Adipocyte (in vitro differentiated cells): ENCODE measurements at places on chromosomes 7 and 10.

- DNase-seq = no peak
These were observed 8.1 kb upstream of the ZNF727 start for GRCh38 chr7:64037095-64037494.

GRCh38 chr7:117171106-117171505 lies 151.8 kb downstream of the WNT2 start:
- DNase-seq = no peak

GRCh38 chr10:122135251-122136025 lies 135.7 kb upstream of the BTBD16 start:
- no peak for DNase-seq

- no peak for DNase-seq
These were observed 1241.7 kb downstream of the TYW1 start for GRCh38 chr7:68238204-68238805.

DNA sequence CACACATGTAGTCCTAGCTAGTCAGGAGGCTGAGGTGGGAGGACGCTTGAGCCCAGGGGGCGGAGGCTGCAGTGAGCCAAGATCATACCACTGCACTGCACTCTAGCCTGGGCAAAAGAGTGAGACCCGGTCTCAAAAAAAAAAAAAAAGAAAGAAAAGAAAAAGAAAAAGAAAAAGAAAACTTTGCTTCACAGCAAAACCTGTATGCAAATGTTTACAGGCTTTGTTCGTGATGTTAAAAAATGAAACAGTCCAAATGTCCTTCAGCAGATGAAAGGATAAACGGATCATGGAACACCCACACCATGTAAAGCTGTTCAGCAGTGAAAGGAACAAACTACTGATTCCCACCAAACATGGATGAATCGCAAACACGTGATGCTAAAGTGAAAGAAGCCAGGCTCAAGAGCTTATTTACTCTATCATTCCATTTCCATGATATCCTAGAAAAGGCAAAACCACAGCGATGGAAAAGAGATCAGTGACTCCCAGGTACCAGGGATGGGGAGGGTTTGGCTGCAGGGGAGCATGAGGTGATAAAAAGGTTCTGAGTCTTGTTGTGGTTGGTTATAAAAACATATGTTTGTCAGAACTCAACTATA lies 15.1 kb downstream of the LRRC20 start:
- peak; percentile 75 for DNase-seq

- peak; percentile 4 for DNase-seq
These were observed 1.3 kb downstream of the CTTNBP2 start for GRCh38 chr7:117871778-117872538.
